ENCODE measurements at places on chromosomes 11 and 22.

GRCh38 chr22:20126284-20127029 is 5.1 kb upstream of the ZDHHC8 start:
- DNase-seq, result no peak

DNA sequence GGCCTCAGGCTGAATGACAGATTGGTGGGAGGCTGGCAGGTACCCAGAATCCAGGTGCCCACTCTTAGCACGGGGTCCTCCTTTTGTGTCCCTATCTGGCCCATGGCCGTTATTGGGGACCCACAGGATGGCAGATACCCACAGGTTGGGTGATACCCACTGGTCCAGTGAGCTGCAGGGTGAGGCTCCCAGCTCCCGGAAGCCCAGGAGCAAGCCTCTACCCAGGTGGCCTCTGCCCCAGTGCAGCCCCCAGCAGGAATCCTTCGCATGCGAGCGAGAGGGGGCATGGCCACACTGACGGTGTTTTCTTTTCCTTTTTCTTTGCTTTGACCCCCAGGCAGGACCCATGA is 116.1 kb downstream of the PHF21B start:
- no peak for DNase-seq

- DNase-seq, result no peak
Measured at GRCh38 chr11:57161351-57161750, 20.4 kb upstream of the LRRC55 start.

- no peak for DNase-seq
Measured at GRCh38 chr22:36196254-36197064, 5.2 kb downstream of the APOL4 start.

- no peak for DNase-seq
Measured at GRCh38 chr11:8233691-8234424, 29.8 kb downstream of the LMO1 start.

DNA sequence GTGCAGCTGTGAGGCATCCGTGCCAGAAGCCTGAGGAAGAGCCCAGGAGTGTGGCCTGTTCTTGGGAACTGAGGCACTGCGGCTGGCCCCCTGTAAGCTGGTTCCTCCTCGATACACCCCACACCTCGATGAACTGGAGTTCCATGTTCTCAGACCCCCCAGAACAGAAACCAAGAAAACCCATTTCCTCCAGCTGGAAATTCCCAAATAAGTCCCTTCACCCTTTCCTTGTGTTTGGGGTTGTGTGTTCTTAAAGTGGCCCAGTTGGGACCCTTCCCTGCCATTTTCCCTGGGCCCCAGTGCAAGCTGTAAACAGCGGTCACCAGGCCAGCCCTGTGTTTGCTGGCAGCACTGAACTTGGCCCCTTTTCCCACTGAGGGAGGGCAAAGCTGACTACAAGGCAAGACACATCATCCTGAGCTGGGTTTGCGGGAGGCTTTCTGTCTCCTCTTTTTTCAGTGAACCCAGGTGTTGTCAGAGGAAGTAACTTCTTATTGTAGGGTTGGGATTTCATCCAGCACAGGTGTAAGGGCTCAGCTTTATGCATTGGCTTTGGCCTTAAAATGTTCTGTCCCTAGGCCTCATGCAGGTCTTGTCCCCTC is 60.1 kb upstream of the MPEG1 start:
- DNase-seq, result no peak

DNA sequence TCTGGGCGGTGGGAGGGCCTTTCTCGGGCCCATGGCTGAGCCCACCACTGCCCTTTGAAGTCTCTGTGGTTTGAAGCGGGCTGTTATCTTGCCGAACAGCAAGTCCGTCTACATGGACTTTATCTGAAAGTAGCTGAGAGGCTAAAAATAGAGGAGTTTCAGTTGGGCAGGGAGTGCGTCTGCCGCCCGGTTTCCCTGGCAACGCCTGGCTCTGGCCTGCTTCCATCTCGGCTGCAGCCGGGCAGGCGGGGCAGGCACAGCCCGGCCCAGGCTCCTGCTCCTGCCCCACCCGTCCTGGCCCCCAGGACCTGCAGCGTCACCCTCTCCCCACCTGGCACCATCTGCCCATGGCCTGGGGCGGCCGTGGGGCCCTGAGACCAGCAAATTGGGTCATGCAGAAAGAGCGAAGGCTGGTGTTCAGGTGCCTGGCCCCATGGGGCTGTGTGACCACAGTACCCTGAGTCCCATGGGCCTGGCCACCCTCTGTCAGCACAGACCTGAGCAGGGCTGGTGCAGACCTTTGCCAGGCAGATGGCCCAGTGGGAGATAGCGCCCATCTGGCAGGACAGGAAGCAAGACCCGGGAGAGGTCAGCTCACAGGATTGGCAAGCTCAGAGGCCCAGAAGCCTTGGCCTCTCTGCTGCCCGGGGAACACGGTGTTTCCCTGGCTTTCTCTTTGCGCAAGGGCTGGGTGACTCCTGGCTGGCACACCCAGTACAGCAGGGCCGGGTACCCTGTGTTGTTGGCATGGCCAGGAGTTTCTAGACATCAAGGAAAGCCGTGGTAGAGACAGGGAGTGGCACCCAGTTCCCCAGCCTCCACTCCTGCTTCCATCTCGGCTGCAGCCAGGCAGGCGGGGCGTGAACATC is 79.1 kb upstream of the KCNQ1OT1 start:
- no peak for DNase-seq

DNA sequence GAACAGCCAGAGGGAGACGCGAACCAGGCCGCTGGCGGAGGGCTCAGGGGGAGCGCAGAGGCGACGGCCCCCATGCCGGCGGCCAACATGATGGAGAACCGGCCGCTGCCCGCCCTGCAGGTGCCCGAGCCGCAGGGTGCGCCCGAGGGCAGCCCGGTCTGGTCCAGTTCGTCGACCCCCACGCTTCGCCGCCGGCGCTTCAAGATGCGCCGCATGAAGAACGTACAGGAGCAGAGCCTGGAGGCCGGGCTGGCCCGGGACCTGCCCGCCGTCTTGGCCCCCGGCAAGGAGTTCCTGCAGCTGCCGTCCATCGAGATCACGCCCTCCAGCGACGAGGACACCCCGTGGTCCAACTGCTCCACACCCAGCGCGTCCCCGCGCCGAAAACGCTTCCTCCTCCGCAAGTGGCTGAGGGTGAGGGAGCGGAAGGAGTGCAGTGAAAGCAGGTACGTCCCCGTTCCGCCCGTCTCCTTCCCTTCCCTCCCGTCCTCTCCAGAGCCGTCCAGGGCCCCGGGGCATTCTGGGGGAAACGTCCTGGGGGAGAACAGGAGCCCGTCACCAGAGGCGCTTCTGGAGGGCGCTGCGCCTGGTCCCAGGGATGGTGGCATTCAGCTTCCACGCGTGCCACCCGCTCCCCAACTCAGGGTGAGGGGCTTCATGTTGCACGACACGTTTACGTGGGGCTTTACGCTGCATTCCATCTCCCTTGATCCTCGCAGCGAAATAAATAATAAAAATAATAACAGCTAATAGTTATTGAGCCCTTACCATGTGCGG is 840 bp downstream of the GRAMD1B start:
- peak; percentile 14 for DNase-seq

- no peak for DNase-seq
Measured at GRCh38 chr11:122724520-122724919, 69.0 kb downstream of the UBASH3B start.

DNA sequence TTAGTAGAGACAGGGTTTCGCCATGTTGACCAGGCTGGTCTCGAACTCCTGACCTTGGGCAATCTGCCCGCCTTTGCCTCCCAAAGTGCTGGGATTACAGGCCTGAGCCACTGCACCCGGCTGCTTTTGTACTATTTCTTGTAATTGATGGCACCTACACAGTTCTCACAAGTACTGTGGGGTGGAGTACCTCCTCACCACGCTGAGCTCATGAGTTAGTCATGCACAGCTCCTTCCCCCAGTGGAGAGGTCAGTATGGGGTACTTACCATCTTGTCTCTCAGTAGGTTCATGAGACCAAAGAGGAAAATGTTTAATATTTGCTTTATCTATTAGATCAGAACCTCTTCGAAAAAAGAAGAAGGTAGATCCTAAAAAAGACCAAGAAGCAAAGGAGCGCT is 2.1 kb downstream of the MRPL40 start:
- no peak for DNase-seq

DNA sequence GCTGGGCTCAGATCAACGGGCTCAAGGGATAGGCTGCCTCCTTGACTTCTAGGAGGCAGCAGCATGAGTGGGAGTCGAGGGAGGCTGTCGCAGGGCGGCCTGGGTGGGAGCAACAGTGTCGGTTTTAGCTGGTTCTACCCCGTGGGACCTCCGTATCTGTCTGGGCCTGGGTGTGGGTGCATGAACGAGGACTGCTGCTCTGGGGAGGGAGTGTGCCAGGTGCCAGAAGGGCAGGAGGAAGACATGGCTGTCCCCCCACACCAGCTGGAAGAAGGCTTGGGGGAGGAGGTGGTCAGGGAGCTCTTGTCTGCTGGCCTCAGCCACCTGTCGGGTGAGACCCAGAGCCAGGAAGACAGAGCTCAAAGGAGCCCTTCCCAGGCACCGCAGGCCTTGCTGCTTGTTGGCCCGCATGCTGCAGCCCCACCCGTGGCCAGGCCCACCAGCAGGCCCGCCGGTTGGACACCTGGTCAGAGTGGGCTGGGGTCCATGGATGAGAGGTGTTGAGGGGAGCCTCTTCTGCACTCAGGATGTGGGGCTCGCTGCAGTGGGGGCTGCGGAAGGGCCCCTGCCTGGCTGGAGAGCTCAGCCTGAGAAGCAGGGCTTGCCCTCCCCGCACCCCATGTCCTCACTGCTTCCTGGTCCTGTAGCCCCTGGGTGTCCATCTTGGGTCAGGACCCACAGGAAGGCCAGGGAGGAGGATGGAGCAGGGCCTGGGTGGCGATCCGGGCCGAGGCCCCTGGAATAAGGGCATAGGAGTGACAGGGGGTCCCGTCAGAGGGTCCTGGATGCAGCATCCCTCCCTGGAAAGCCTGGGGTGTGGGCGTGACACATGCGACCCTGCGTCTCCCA is 3.4 kb downstream of the CEND1 start:
- no peak for DNase-seq

DNA sequence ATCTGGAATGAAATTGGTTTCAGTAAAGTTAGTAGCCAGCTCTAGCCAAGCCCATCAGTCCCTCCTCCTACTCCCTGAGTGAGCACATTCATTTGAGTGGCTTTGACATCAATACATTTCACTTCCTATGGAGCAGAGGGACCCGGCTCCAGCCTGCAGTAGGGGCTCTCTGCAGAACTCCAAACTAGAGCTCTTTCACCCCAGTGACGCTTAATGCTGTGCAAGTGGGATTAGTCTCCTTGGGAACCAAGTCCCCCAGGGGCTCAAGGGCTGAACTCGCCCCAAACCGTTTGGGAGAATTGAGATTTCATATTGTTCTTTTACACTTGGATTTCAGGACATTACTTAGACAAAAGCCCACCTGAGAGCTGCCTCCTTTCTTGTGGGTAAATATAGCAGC is 4.4 kb upstream of the FAM181B start:
- no peak for DNase-seq

GRCh38 chr11:10322830-10323792 is 18.2 kb downstream of the ADM start:
- DNase-seq, result no peak

DNA sequence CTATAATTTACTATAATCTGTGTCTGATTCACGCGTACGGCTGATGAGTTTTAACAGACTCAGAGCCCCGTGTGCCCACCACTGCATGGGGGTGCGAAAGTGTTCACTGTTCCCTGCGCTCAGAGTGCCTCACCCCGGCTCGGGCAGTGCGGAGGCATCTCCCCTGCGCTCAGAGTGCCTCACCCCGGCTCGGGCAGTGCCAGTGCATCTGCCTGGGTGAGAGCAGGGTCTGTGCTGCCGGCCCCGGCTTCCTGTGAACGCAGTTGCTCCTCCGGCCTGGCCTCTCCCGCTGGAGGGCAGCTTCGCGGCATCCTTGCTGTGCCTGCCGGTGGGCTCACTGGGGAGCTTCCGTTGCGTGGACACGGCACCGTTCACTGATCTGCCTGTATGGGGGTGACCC is 14.2 kb downstream of the PTDSS2 start:
- DNase-seq, result no peak

DNA sequence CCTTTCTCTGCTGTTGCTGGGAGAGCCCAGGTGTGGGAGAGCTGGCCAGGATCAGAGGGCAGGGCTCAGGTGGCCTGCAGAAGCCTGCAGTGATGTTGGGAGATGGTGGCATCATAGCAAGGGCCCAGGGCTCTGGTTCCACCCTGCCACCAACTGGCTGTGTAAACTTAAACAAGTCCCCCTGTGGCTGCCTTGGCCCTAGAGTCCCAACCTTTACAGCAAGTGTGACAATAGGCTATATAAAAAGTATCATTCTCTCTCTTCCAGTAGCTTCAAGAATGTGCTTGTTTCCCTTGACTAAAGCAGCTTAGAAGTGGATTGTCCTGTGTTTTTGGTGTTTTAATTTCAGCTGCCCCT is 201.8 kb upstream of the E2F8 start:
- no peak for DNase-seq

GRCh38 chr11:1889224-1889930 is 2.3 kb downstream of the PRR33 start:
- peak; percentile 50 for DNase-seq

- peak; percentile 7 for DNase-seq
Measured at GRCh38 chr11:9861860-9862725, 198.2 kb downstream of the SWAP70 start.

- DNase-seq, result no peak
Measured at GRCh38 chr22:41216984-41217383, 11.9 kb downstream of the L3MBTL2 start.

DNA sequence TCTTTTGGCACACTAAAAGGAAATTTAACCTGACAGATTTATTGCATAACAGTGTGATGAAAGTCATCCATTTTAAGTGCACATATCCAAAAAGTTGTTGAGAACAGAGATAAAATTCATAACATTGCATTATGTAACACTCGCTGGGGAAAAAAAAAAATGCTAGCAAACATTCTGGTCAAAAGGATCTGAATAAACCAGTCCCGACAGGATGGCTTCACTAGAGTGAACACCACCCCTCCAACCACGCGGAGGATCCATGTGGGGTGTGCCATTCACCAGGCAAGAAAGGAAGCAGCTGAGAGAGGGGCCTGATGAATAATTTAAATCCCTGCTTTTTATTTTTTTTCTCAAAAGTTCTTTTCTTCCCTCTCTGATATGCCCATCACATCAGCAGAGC is 258.7 kb downstream of the DCDC1 start:
- DNase-seq, result no peak

- DNase-seq, result no peak
Measured at GRCh38 chr22:31089160-31090100, 8.3 kb downstream of the SMTN start.

DNA sequence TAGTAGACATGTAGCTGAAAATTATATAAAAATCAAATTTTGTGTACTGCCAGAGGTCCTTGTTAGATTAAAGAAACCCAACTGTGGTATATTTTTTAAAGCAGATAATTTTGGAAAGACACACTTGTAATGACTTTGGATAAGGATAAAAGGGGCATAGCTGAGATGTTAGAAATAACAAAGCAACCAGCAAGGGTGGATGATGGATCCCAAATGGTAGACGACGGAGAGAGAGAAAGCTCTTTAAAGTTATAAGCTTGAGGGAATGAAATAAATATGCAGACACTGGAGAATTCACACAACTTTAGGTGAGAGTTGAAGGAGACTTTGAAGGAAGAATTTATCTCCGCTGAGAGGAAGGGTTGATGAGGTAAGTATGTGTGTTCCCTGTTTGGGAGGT is 10.6 kb downstream of the NCAM1 start:
- no peak for DNase-seq

Measured in stimulated activated CD8-positive, alpha-beta memory T cell treated with anti-CD3 and anti-CD28 coated beads, Interleukin-7, amount 100 ng/mL, for 1 hour (primary cell).